Activated CD8-positive, alpha-beta memory T cell treated with anti-CD3 and anti-CD28 coated beads, Interleukin-2, amount 10 ng/mL, durations not matched to agents 7 days and 5 days (primary cell): ENCODE measurements at places on chromosomes 7 and 10. TPM values are rescaled to one million over a fixed set of nuclear protein-coding genes. Genes with fewer than 3 reads are reported as not detected.

- H3K36me3 ChIP-seq, result no peaks in the 10 kb centered on the region
- no peak overlapping the region for H3K27ac ChIP-seq
- no peak overlapping the region for H3K4me3 ChIP-seq
- peaks cover 30% of the 10 kb centered on the region for H3K27me3 ChIP-seq
- no peak for DNase-seq
These were observed 141.9 kb upstream of the MKI67 start for GRCh38 chr10:128268015-128268722.

DNA sequence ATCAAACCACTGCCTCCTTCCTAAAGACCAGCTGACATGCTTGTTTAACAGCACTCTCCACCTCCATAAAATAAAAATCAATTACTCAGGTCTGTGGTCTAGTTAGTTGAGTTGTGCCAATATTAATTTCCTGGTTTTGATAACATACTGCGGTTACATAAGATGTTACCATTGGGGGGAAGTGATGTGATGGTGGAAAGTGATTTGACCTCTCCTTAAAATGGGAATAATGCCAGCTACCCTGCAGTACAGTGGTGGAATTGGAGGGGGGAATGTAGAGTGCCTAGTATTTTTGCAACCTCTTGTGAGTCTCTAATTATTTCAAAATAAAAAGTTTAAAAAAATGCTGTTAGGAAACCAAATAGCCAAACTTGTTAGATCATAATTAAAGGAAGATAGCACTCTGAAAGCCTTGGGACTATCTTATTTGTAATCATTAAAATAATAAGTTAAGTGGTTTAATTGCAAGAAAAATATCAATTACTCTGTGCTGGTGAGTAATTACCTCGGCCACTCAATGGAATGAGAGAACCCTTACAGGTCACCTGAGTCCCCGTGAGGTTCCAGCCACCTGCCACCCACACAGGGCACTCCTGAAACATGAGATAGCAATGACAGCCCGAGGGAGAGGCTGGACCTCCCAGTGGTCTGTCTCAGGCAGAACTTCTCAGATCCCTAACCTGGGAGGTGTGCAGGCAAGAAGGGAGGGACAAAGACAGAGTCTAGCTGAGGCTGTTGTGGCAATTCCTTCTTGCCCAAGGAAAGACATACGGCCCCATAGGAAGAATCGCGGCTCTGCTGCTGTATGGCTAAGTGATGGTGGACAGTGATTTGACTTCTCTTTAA, 94.1 kb downstream of the SH3PXD2A start:
- H3K4me1 ChIP-seq, result peaks cover 77% of the 10 kb centered on the region
- no peak overlapping the region for H3K27ac ChIP-seq
- DNase-seq, result no peak
- no peak overlapping the region for H3K4me3 ChIP-seq
- no peaks in the 10 kb centered on the region for H3K36me3 ChIP-seq
- no peaks in the 10 kb centered on the region for H3K27me3 ChIP-seq

GRCh38 chr10:14839305-14839695, 1.2 kb downstream of the HSPA14 start:
- peaks cover 22% of the 10 kb centered on the region for H3K4me1 ChIP-seq
- peak overlapping the region; percentile 94 for H3K27ac ChIP-seq
- DNase-seq, result peak; percentile 40
- H3K27me3 ChIP-seq, result no peaks in the 10 kb centered on the region
- H3K36me3 ChIP-seq, result peaks cover 41% of the 10 kb centered on the region
- peak overlapping the region; percentile 95 for H3K4me3 ChIP-seq

DNA sequence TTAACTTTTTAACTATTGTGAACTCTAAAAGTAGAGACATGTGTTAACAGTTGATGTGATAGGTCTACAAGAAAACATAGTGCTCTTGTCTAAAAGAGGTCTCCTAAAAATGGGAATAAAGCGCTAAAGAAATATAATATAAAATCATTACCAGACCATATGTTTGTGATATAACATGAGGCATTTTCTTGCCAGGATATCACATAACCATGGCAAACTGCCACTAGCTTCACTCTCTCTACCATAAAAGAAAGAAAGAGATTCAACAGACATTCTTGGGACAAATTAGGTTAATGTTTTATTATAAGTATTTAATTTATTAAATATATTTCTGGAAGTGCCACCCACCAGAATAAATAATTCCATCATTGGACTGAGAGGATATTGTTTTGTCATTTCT, 115.0 kb downstream of the TMEM26 start:
- H3K27me3 ChIP-seq, result peaks cover 4% of the 10 kb centered on the region
- no peaks in the 10 kb centered on the region for H3K36me3 ChIP-seq
- H3K27ac ChIP-seq, result no peak overlapping the region

Gene CPVL
- total RNA-seq, result 1.8 TPM

Gene C7orf57
- 0.15 TPM for total RNA-seq

Gene ALOX5
- 1.9 TPM for total RNA-seq
